ENCODE measurements at places on chromosomes 7 and 10.

- DNase-seq: no peak
Observed at GRCh38 chr7:209906-210305, 17.5 kb downstream of the FAM20C start.

GRCh38 chr7:7417851-7418250, 117.8 kb downstream of the COL28A1 start:
- no peak for DNase-seq

DNA sequence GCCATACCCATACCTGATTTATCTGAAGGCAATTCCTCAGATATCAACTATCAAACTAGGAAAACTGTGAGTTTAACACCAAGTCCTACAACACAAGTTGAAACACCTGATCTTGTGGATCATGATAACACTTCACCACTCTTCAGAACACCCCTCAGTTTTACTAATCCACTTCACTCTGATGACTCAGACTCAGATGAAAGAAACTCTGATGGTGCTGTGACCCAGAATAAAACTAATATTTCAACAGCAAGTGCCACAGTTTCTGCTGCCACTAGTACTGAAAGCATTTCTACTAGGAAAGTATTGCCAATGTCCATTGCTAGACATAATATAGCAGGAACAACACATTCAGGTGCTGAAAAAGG, 69.0 kb upstream of the RSBN1L start:
- DNase-seq: no peak

DNA sequence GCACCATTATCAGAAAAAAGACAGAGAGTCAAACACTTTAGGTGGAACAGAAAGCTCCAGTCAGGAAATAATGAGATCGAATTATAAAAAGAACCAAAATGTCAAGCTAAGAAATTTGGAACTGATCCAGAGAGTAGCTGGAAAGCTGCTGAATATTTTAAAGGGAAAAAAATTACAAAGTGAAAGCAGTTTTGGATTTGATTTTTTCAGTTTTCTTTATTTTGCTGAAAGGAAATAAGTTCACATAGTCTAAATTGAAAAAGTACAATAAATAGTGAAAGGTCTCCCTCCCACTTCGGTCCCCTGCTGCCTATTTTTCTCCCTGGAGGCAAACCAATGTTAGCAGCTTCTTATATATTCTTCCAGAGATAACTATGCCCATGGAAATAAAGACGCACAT, 11.3 kb upstream of the TOMM7 start:
- DNase-seq: no peak

GRCh38 chr7:96045919-96046318, 273.6 kb downstream of the DYNC1I1 start:
- DNase-seq: no peak

DNA sequence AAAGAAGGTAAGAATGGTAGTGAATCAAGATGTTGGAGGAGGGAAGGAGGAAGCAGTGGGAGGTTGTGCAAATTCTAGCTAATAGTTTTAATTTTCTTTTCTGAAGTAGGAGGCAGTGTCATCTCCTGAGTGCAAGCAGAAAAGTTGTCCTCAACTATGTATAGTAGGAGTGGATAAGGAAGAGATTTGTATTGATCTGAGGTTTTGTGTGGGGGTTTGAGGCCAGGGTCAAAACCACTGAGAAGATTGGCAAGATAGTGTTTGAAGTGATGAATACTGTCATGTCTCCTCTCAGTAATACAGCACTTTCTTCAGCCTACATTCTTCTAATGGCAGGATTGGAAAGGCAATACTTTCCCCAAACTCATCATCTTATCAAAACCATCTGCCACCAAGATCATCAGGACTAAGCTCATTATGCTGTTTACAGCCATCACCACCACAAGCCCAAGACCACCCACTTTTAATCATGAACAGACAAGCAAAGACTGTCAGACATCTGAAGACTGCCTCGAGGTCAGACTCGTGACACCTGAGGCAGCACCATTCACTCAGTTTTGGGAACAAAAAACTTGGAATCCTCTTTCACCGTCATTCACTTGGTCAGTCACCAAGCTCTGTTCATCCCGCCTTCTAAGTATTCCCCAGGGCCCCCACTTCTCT, 1.5 kb upstream of the MIOS start:
- DNase-seq: no peak

DNA sequence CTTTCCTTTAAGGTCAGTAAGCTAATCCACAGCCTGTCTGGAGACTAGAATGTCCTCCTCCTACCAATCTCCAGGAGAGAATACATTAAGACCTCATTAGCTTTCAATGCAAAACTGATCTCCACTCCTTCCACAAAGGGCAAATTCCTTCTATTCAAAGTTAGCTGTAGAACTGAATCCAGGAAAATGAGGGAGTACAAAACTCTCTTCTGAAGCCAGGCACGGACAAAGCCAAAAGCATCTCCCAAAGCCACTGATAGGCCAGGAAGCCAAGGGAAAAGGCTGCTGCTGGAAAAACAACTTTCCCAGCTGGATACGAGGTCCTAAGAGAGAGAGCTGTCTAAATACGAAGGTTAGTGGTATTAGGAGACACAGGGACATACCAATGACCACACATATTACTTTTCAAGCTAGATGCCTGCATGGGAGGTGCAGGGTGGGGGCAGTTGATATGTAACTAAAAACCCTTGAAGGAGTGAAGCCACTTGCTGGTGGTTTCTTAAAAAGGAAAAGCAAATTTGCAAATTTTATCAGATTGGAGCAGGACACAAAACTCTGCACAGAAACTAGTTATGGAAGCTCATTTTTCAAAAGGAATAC, 43.6 kb downstream of the MKX start:
- DNase-seq: no peak

DNA sequence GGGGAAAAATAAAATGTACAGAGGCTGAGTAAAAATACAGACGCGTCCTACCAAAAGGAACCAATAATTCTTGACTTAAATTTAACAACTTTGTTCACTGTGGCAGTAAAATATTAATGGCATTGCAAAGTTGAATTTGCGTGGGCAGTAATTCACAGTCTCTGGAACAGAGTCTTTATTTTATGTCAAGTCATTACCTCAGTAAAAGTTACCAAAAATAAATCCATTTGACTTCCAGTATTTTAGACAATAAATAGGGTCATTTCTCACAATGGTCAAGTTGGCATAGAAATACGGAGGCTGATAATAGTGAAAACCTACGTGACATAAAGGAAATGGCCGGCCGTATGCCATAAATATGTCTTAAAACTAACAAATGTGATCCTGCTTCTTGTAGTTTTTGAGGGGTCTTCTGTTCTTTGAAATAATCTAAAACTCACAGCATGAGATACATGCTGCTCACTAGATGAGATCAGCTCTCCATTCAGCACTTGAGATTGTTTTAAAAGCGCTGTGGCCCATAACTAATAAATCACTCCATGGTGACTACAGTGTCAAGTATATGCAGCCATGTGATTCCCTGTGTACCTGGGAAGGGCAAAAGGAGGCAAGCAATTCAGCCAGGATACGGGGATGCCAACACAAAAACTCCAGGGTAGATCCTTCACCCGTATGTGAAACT, 75.3 kb downstream of the DOCK4 start:
- no peak for DNase-seq

- DNase-seq: no peak
Observed at GRCh38 chr7:87359366-87359765, 13.9 kb downstream of the CROT start.

DNA sequence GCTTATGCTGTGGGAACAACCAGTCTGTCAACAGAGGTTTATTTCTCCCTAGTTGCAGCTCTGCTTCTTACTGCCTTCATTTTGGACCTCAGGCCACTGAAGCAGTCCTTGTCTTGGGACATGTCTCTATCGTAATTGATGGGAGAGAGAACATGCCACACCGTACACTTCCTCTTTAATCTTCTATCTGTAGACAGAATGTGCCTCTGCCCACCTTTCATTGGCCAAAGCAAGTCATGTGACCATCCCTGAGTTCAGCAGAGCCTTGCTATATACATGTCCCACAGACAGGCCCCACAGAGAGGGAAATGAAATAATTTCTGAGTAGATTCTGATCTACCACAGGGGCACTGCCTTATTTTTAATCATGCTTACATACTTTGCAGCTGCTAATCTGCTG, 98.0 kb downstream of the KCND2 start:
- DNase-seq: no peak

GRCh38 chr10:91210435-91210834, 10.0 kb upstream of the PCGF5 start:
- no peak for DNase-seq

GRCh38 chr7:117190746-117191435, 132.0 kb downstream of the WNT2 start:
- DNase-seq: no peak

All from coronary artery (tissue), 2 donors.